RKO (cell line): ENCODE measurements at places on chromosomes 11 and 22.

DNA sequence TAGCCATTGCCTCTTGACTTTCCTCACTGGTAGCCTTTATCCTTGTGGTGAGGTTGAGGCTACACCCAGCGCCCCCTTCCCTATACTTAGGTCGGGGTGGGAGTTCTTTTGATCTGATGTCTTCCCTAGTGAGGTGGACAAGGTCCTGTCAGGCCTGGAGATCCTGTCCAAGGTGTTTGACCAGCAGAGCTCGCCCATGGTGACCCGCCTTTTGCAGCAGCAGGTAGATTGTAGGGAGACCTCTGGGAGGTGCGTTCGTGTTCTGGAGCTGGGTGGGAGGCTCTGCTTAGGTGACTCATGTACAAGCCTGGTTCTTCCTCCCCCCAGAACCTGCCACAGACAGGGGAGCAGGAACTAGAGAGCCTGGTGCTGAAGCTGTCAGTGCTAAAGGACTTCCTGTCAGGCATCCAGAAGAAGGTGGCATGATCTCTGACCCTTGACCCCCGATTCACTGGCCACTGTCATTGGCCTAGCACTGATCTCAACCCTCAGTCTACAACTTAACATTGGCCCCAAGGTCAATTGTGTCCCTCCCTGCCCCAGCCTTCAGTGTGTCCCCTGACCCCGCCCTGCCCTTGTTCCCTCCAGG, 4.9 kb downstream of the INPPL1 start:
- DNase-seq: no peak

- peak; percentile 71 for DNase-seq
These were observed 3.4 kb downstream of the TIMM10 start for GRCh38 chr11:57527056-57527631.

GRCh38 chr11:111870522-111870885, 877 bp downstream of the ALG9 start:
- peak; percentile 45 for DNase-seq

- DNase-seq: no peak
These were observed 14.7 kb upstream of the RFPL3 start for GRCh38 chr22:32342977-32343376.

DNA sequence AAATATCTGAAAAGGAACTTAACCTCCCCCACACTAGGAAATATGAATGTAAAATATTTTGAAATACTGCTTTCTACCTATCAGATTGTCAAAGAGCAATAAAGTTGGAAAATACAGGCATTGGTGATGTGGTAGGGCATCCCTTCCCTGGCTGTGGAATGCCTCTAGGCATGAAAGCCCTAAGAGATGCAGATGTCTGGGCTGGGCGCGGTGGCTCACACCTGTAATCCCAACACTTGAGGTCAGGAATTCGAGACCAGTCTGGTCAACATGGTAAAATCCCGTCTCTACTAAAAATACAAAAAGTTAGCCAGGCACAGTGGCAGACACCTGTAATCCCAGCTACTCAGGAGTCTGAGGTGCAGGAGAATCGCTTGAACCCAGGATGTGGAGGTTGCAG, 22.0 kb downstream of the ARAP1 start:
- no peak for DNase-seq

DNA sequence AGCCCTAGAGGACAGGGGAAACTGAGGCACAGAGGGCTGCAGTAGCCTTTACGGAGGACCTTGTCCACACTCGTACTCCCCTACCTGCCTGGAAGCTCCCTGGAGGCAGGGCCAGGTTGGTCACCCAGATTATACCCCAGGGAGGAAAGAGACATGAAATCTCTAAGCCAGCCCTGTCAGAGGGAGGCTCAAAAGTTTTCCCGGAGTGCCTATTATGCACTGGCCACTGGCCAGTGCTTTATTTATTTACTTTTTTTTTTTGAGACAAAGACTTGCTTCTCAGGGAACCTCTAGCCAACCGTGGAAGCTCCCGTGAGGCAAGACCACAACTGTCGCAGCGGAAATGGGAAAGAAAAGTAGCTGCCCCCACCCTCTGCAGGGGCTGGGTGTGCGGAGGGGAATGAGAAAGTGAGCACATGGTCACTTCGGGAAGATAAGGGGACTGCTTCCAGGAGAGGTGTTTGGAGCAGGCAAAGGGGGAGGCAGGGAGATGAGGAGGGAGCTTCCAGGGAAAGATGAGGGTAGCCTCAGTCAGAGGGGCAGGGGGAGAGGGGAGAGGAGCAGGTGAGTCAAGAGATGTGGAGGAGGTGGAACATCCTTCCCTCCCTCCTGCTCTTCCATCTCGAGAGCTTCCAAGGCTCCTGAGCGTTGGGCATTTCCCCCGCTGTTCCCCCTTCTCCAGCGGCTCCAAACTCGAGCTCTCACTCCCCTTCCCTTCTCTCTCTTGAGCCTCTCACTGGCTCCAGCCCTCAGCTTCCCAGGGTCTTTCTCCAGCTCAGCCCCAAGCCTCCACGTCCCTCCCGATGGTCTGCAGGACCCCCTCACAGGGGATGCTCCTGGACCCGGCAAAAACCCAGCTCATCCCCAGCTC, 4.3 kb downstream of the IL2RB start:
- DNase-seq: no peak

GRCh38 chr11:6225896-6226295, 8.5 kb downstream of the FHIP1B start:
- no peak for DNase-seq

DNA sequence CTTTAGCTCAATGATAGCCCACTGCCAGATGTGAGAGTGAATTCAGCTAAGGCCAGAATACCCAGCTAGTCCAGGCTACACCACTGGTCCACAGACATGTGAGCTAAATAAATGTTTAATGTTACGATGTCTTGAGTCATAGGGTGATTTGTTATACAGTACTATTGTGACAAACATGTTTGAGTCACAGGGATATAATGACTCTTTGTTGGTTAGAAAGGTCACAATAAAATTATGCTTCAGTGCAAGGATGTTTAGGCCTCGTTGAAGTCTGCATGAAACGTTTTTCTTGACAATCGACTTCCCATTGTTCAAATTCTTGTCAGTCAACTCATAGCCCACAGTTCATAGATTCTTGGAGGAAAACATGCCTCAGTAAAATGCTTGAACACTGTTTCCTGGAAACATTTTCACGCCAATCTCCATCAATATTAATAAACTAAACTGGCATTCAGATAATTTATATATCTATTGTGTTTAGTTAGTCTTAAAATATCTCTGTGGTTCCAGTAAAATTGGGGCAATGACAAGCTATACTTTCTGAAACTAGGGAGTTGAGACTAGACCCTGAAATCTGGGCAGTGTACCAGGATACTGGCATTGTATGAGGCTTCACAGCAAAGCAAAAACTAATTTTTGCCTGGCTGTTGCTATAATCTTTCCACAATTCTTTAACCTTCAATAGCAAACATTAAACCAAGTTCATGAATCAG, 650.8 kb upstream of the KIRREL3 start:
- DNase-seq: peak; percentile 19

DNA sequence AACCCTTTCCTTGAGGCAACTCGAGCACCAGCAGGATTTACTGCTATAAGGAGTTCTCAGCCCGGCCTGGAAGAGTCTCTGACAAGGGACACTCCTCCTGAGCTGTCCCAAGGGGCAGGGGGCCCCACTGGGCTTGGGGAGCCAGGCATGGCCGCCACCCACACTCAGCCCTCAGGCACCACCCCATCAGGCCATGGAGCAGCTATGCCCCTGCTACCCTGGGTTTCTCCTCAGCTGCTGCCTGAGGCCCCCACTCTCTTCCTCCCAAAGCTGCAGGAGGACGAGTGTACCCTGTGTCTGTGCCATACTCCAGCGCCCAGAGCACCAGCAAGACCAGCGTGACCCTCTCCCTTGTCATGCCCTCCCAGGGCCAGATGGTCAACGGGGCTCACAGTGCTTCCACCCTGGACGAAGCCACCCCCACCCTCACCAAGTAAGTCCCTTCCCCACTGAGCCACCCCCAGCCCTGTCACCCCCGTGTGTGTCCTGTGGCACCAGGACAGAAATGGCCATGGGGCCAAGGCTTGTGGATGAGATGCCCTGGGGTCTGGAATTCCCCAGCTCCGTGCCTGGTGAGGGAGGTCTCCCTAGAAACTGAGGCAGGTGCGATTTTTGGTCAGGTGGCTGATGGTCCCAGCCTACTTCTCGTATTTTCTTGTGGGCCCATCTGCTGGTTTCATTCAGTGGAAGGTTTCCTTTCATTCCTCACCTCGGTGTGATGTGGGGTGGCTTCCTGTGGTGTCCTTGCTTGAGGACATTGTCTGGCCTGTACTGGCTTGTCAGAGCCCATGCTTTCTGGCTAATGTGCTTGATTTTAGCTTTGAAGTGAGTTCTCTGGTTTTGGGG, 28.4 kb downstream of the TAB1 start:
- DNase-seq: no peak

- DNase-seq: no peak
These were observed 609.5 kb downstream of the BRD1 start for GRCh38 chr22:49218142-49218541.
